ENCODE measurements at places on chromosomes 5 and 9.

DNA sequence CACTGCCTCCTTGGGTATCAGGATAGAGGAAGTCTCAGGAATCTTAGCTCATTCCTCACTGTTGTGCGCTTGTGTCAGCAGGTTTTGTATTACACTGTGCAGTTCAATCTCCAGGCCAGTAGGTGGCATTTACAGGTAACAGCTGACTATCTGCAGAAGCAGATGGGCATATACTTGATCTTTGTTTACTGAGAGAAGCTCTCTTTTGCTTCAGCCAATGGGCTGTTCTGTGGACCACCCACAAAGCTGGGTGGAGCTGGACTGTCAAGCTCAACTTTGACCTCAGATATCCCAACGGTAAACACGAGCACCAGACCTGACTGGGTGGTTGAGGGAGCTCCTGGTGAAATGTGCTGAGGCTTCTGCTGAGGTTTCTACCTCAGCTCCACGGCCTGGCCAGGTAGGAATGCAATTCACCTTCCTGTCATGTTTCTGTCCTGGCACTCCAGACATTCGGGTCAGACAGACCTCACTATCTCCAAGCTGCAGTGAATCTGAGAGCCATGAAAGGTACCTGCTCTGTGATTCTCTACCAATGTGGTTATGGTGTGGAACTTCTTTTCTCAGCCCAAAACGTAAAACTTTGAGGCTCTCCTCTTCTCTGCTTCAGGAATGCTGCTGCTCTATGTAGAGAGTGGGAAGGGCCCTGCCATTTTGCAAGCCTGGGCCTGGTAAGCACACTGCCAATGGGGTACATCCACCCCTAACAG is 167.9 kb upstream of the ACTBL2 start:
- DNase-seq: peak; percentile 19

DNA sequence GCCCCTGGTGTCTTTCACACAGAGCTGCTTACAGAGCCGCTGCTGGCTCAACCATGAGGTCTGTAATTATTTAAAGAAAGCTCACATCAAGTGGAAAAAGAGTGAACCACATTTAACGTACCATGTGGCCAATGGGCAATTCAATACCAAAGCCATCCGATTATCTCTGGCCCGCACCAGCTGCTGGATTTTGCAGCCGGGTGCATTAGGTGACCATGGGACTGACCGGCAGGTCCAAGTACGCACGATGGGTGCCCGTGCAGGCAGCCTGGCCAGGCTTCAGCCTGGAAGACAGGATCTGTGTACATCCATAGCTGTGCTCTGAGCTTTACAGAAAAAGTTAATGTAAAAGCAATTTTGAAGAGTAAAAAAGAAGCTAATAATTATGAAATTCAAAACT is 20.5 kb downstream of the PPARGC1B start:
- DNase-seq: no peak

GRCh38 chr5:96657068-96657467 is 5.1 kb upstream of the CAST start:
- DNase-seq: peak; percentile 48

GRCh38 chr9:118482306-118482705 is 778.1 kb downstream of the TLR4 start:
- DNase-seq: no peak

DNA sequence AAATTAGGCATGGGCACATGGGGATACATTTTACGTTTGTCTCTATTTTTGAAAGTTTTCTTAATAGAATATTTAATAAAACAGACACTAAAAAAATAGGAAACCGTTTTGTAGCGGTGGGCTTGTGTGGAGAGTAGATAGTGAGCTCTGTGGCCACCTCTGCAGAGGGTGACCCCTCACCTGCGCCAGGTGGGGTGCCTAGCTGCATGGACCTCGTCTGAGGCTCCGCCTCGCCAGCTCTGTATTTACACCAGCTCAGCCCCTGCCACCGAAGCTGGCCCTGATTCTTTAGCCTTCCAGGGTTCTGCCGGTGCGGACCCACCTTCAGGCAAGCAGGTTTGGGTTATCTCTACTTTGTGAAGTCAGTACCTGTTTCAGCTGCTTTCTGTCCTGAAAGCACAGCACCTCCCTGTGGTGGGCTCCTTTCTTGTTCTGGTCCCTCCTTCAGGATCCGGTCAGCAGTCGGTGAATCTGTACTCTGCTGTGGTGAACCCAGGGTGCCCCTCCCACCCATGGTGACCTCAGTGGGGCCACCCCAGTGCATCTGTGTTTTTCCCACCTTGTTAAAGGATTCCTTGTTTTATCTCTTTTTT is 105.2 kb upstream of the CACNA1B start:
- peak; percentile 36 for DNase-seq

DNA sequence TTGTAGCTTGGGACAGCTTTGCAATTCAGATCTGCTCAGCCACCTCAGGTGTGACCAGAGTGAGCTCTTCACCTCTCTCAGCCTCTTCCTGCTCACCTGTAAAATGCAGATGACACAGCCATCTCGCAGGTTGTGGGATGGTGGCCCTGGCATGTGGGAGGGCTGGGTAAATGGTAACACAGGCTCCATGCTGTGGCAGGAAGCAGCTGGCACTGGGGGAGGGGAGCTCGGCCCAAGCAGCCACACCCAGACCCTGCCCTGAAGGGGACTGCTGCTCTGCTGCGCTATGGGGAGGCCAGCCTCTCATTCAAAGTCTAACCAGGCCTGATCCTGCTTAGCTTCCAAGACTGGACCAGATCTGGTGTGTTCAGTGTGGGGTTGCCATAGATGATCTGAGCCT is 24.1 kb downstream of the PHF2 start:
- no peak for DNase-seq

- DNase-seq: no peak
Observed at GRCh38 chr9:124271660-124272059, 13.9 kb downstream of the NEK6 start.

- no peak for DNase-seq
Observed at GRCh38 chr5:82911910-82912309, 165.3 kb downstream of the TMEM167A start.

- DNase-seq: no peak
Observed at GRCh38 chr5:107935645-107936044, 264.9 kb upstream of the EFNA5 start.

GRCh38 chr5:54449923-54450322 is 5.6 kb upstream of the HSPB3 start:
- no peak for DNase-seq

DNA sequence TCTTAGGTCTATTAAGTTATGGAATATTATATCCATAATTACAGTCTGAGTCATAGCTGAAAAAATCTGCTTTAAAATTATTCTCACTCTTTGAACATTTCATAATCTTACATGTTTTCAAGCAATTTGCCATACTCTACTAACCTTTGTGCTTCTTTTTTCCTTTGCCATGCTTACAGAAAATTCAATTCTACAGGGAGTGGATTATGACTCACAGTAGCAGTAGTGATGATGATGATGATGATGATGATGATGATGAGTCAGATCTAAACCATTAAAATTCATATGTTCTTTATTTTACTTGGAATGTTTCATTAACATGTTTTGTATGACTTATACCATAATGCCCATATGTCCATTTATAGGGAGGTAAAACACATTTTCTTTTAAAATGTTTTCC is 207.1 kb downstream of the VPS13A start:
- no peak for DNase-seq

GRCh38 chr5:78530342-78531096 is 118.1 kb downstream of the LHFPL2 start:
- no peak for DNase-seq

GRCh38 chr5:138900281-138900965 is 25.3 kb upstream of the LRRTM2 start:
- peak; percentile 47 for DNase-seq

DNA sequence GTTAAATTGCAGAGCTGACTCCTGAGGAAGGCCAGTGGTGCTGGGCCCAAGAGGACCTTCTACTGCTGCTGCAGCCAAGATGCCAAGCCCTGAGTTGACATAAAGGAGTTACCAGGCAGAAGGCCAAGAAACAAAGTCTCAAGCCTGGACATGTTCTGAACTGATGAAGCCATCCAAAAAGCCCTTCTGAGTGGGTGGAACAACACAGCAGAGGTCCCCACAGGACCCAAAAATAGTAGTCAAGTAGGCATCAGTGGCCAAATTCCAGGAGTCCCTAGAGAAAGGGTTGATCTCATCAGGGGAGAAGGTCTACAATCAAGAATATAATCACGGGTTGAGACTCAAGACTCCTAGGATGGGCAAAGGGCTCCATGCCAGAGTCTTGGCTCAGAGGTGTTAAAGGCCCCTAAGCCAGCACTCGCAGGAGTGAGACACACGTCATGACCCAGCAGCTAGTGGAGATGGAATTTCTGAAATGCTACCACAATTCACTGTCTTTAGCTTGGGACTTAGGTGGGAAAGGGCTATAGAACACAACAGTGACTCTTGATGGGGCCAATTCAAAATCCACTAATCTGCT is 119.7 kb downstream of the FANCC start:
- DNase-seq: no peak

DNA sequence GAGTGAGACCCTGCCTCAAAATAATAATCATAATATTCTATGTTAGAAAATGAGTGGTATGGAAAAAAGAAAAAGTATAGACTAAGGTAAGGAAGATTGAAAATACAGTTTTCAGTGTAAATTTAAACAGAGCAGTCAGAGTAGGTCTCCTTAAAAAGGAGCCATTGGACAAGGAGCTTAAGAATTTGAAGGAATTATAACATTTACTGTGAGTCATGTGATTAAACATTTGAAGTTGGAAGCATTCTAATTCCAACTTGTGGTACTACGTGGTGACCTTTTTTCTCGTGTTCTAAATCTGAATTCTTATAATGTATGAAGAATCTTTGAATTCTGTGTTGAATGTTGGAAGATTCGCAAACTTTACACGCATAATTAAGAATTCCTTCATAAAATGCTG is 39.3 kb upstream of the TMEM171 start:
- DNase-seq: no peak

- no peak for DNase-seq
Observed at GRCh38 chr9:104575456-104575855, 6.5 kb downstream of the OR13C8 start.

DNA sequence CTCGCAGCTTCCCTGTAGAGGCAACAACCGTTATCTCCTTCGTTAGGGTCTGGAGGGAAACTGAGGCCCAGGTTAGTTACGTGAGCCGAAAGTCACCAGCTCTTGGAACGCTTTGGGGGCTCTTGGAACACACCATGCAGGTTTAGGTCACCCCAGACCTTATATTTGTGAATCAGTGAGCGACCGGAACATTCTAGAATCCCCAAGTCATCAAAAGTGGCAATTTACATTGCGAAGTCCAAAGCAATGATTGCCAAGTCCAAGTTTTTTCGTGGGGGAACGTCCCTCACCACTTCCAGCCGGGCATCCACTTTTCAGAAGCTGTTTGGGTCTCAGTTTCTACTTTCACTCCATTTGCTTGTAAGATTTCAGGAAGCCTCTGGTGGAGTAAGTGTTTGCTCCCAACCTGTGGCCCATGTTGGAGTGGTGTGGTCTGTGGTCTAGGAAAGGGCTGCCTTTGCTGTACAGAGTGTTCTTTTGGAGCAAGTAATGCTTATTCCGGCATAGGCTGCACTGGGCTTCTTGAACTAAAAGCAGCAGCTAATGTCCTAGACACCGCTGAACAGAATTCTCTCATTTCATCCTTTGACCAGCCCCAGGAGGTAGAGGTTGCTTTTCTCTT is 32.8 kb upstream of the SPRY4 start:
- peak; percentile 16 for DNase-seq
